ENCODE measurements at places on chromosomes 4 and X.

DNA sequence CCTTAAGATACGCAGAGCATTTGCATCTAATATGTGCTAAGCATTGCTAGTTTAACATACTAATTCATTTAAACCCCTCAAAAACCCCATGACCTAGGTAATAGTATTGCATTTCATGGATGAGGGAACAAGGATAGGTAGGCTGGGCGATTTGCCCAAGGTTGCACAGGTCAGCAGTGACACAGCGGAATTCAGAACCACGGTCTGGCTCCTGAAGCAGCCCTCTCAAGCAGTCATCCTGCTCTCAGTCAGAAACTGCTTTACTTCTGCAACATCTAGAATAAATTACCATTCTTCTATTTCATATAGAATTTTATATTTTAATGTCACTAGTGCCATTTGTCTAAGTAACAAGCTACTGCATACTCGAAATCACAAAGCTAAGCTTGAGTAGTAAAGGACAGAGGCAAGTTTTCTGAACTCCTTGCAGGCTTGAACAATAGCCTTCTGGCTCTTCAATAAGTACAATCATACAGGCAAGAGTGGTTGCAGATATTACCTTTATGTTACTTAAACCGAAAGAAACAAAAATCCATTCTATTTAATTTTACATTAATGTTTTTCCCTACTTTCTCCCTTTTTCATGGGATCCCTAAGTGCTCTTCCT, 555 bp upstream of the SPP1 start:
- no peak overlapping the region for H3K4me3 ChIP-seq
- peaks cover 16% of the 10 kb centered on the region for H3K4me1 ChIP-seq
- H3K27ac ChIP-seq, result no peak overlapping the region
- peak; percentile 63 for DNase-seq

DNA sequence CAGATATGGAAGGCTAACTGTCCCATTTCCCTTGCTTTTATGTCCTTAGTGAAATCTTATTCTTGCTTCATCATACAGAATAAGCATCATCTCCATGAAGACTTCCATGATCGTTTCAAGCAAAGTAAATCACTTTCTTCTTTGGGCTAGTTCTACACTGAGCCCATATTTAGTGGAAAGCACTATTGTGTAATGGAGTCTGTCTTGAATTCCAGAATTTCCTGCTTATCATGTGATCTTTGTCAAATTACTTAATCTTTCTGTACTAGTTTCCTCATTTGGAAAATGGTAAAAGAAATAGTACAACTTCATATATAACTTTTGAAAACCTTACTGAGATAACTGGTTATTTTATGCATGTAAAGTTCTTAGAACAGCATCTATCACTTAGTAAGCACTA, 7.6 kb downstream of the ANAPC10 start:
- no peaks in the 10 kb centered on the region for H3K36me3 ChIP-seq
- no peak overlapping the region for H3K27ac ChIP-seq
- H3K27me3 ChIP-seq, result no peaks in the 10 kb centered on the region
- no peak overlapping the region for H3K4me3 ChIP-seq
- no peaks in the 10 kb centered on the region for H3K4me1 ChIP-seq
- no peak for DNase-seq

GRCh38 chrX:84747516-84747915, 245.3 kb upstream of the HDX start:
- H3K4me3 ChIP-seq, result no peak overlapping the region
- H3K4me1 ChIP-seq, result no peaks in the 10 kb centered on the region
- H3K36me3 ChIP-seq, result no peaks in the 10 kb centered on the region
- no peak overlapping the region for H3K27ac ChIP-seq
- no peaks in the 10 kb centered on the region for H3K27me3 ChIP-seq

- H3K4me1 ChIP-seq, result no peaks in the 10 kb centered on the region
- H3K36me3 ChIP-seq, result no peaks in the 10 kb centered on the region
- H3K27ac ChIP-seq, result no peak overlapping the region
Observed at GRCh38 chr4:181173046-181173445, 1070.2 kb upstream of the TENM3 start.

DNA sequence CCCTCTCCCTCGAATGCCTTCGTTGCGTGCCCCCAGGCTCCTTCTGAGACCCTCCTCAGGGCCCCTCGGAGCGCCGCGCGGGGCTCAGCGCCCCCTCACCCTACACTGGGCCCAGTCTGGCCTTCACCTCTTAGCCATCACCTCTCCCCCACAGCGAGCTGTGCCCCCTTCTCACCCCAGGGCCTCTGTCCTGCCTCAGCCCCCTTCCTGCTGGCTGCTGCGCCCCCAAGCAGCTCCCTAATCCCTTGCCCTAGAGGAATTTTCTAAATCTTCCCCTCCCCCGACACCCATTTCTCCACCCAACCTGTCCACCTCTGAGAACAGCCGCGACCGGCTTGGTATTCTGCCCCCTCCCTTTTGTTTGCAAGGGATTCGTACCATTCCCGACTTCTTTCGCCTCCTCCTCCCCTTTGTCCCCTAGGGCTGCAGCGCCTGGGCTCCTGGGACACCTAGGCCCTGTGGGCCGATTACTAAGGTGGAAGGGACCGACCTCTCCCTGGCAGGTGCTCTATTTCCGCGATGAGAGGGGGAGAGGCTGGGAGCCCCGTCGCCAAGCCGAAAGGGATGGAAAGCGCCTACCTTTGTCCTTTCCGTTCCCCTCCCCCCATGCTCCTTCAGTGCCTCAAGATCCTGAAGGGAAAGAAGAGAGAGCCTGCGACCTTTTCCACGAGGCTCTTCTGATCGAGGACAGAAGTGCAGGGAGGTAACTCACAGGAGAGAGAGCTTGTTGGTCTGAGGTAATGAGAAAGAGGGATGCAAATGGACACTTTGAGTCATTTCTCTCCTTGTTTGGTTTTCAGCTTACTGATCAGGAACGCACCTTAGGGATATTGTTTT, 10.9 kb downstream of the DLG3 start:
- no peaks in the 10 kb centered on the region for H3K36me3 ChIP-seq
- DNase-seq, result peak; percentile 31
- H3K27ac ChIP-seq, result peak overlapping the region; percentile 68
- H3K4me3 ChIP-seq, result peak overlapping the region; percentile 73
- H3K27me3 ChIP-seq, result no peaks in the 10 kb centered on the region
- H3K4me1 ChIP-seq, result peaks cover 23% of the 10 kb centered on the region

GRCh38 chr4:152953514-152953913, 17.4 kb downstream of the FHDC1 start:
- no peaks in the 10 kb centered on the region for H3K27me3 ChIP-seq
- no peaks in the 10 kb centered on the region for H3K36me3 ChIP-seq
- no peak for DNase-seq
- H3K27ac ChIP-seq, result no peak overlapping the region
- peaks cover 29% of the 10 kb centered on the region for H3K4me1 ChIP-seq

DNA sequence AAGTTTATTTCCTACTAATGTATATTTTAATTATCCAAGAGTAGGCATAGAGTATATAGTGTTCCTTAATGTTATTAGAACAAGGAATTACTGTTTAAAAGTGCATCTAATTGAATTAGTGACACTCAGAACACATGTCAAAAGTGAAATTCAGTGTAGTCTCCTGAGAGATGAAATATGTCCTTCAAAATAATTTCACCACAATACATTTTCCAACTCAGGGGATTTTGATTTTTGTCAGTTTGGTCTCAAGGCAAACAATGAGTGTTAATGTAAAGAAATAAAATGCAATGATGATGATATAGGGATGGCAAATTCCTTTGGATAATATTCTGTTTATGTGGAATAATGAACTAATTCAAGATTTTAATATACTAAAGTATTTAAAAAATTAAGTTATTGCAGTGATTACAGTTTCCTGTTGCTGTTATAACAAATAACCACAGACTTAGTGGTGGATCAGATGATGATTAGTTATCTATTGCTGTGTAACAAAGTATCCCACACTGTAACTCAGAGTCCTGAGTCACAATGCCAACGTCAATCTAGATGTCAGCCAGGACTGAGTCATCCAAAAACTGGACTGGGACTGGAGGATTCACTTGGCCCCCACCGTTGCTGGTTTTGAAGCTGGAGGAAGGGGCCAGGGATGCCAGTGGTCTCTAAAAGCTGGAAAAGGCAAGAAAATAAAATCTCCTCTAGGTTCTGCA, 148.0 kb upstream of the SLC7A11 start:
- H3K27ac ChIP-seq, result no peak overlapping the region
- H3K27me3 ChIP-seq, result no peaks in the 10 kb centered on the region
- DNase-seq, result no peak
- H3K4me3 ChIP-seq, result no peak overlapping the region
- peaks cover 12% of the 10 kb centered on the region for H3K4me1 ChIP-seq

GRCh38 chrX:130497531-130497930, 95.7 kb downstream of the RBMX2 start:
- no peaks in the 10 kb centered on the region for H3K27me3 ChIP-seq
- no peak overlapping the region for H3K27ac ChIP-seq
- H3K4me3 ChIP-seq, result no peak overlapping the region
- no peaks in the 10 kb centered on the region for H3K36me3 ChIP-seq
- no peak for DNase-seq

- no peaks in the 10 kb centered on the region for H3K36me3 ChIP-seq
- H3K27ac ChIP-seq, result no peak overlapping the region
- DNase-seq, result no peak
- no peaks in the 10 kb centered on the region for H3K27me3 ChIP-seq
- no peak overlapping the region for H3K4me3 ChIP-seq
Observed at GRCh38 chrX:15549189-15550012, 48.8 kb downstream of the BMX start.

- no peak overlapping the region for H3K4me3 ChIP-seq
- no peak for DNase-seq
- H3K36me3 ChIP-seq, result no peaks in the 10 kb centered on the region
- no peaks in the 10 kb centered on the region for H3K4me1 ChIP-seq
- H3K27me3 ChIP-seq, result no peaks in the 10 kb centered on the region
Observed at GRCh38 chr4:13359809-13360208, 124.3 kb downstream of the RAB28 start.

GRCh38 chr4:96912716-96913115, 1072.8 kb downstream of the PDHA2 start:
- no peak overlapping the region for H3K4me3 ChIP-seq
- H3K36me3 ChIP-seq, result no peaks in the 10 kb centered on the region
- H3K4me1 ChIP-seq, result no peaks in the 10 kb centered on the region
- H3K27me3 ChIP-seq, result no peaks in the 10 kb centered on the region

GRCh38 chrX:134975516-134975915, 15.3 kb upstream of the SMIM10 start:
- no peaks in the 10 kb centered on the region for H3K36me3 ChIP-seq
- no peaks in the 10 kb centered on the region for H3K27me3 ChIP-seq
- H3K4me3 ChIP-seq, result no peak overlapping the region
- H3K4me1 ChIP-seq, result no peaks in the 10 kb centered on the region
- no peak overlapping the region for H3K27ac ChIP-seq

GRCh38 chr4:77175201-77175611, 18.2 kb downstream of the CCNG2 start:
- H3K4me3 ChIP-seq, result no peak overlapping the region
- no peak overlapping the region for H3K27ac ChIP-seq
- no peaks in the 10 kb centered on the region for H3K36me3 ChIP-seq
- H3K4me1 ChIP-seq, result no peaks in the 10 kb centered on the region
- H3K27me3 ChIP-seq, result no peaks in the 10 kb centered on the region

DNA sequence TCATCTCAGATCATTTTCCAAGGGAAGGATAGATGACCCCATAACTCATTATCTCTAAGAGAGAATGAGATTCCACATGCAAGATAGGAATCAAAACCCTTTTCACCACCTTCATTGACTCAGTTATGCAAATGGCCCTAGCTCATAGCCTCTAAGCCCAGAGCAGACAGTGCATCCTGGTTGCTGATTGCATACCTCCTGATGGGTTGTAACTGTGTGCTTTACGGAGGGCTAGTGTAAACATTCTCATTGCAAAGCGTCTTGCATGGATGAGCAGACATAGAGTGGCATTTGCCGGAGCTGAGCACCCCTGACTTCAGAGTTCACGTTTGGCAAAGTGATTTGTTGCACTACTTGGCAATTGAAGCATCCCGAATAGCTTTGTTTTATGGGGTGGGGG, 151.0 kb downstream of the VCX3A start:
- no peak overlapping the region for H3K27ac ChIP-seq
- peaks cover 13% of the 10 kb centered on the region for H3K4me1 ChIP-seq
- DNase-seq, result no peak
- H3K4me3 ChIP-seq, result no peak overlapping the region

DNA sequence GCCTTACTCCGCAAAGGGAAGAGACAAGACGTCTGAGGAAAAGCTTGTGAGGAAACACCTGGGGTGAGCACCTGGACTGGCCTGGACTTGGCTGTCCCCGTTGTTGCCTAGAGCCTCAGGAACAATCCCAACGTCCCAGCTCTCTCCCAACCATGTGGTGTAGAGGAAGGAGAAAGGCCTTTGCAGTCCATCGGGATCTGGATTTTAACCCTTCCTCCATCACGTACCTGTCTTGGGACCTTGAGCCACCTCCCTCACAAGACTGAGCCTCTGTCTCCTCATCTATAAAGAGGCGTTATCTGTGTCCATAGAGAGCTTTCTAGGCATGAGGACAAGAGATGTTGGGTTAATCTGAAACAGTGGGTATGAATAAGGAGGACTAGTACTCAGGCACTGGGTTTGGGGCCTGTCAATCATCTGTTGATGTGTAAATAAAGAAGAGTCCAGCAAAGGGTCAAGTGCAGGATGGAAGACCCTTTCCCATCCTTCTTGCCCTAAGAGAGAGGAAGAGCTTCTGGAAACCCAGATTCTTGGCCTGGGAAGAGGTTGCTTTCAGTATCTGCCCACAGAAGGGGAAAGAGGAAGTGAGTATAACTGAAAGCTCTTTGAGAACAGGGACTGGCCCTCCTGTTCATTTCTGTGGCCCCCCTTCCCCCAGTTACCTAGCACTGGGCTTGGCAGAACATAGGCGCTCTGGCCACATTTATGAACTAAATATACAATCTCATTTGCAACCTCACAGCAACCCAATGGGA, 137.1 kb downstream of the PJA1 start:
- H3K27ac ChIP-seq, result peak overlapping the region; percentile 59
- no peak for DNase-seq
- H3K27me3 ChIP-seq, result no peaks in the 10 kb centered on the region
- no peaks in the 10 kb centered on the region for H3K4me1 ChIP-seq

DNA sequence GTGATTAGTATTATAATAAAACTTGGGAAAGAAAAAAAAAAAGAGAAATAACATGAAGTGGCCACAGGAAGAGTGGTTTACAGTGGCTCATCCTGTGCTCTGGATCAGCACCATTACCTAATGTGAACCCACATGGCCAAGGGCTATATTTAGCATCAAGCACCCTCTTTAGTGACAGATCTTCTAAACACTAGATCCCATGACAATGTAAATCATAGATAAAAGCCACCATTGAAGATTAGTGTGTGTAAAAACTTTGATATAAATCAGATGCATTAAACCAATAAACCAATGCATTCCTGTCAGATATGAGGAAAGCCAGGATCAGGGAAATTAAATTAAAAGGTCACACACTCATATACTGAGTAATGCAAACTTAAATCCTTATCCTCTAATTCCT, 400.6 kb upstream of the MAGEB18 start:
- H3K27me3 ChIP-seq, result no peaks in the 10 kb centered on the region
- no peak overlapping the region for H3K4me3 ChIP-seq
- H3K27ac ChIP-seq, result no peak overlapping the region
- DNase-seq, result no peak
- H3K4me1 ChIP-seq, result no peaks in the 10 kb centered on the region

Data from body of pancreas (tissue), 4 donors.